ENCODE measurements at places on chromosomes 6 and 20.

DNA sequence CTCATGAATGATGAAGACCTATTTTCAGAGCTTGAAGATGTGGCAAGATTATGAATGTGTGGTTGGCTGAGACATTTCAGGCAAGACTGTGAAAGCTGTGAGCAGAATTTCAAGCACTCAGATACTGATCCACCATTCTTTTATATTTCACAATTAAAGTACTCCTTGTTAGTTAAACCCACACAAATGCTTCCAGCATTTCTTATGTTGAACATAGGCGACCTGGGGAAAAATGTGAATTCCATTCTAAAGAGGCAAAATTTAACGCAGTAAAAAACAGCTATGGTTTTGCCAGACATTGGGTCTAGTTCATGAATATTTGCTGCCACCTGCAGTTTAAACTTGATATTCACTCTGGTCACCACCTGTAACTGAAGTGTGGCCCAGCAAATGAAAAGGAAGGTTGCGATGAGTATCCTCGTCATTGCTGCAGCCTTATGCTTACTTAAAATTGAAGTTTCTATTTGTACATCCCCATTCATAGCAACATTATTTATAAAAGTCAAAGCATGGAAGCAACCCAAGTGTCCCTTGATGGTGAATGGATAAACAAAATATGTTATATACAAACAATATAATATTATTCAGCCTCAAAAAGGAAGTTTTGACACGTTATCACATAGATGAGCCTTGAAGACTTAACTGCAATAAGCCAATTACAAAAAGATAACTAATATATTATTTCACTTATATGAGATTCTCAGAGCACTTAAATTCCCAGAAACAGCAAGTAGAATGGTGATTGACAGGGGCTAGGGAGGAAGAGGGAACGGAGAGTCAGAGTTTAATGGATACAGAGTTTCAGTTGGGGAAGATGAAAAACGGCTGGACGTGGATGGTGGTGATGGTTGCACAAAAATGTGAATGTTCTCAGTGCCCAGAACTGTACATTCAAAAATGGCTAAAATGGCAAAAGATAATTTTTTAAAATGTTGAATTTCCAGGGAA, 32.4 kb upstream of the FAM184A start:
- DNase-seq: peak; percentile 34

DNA sequence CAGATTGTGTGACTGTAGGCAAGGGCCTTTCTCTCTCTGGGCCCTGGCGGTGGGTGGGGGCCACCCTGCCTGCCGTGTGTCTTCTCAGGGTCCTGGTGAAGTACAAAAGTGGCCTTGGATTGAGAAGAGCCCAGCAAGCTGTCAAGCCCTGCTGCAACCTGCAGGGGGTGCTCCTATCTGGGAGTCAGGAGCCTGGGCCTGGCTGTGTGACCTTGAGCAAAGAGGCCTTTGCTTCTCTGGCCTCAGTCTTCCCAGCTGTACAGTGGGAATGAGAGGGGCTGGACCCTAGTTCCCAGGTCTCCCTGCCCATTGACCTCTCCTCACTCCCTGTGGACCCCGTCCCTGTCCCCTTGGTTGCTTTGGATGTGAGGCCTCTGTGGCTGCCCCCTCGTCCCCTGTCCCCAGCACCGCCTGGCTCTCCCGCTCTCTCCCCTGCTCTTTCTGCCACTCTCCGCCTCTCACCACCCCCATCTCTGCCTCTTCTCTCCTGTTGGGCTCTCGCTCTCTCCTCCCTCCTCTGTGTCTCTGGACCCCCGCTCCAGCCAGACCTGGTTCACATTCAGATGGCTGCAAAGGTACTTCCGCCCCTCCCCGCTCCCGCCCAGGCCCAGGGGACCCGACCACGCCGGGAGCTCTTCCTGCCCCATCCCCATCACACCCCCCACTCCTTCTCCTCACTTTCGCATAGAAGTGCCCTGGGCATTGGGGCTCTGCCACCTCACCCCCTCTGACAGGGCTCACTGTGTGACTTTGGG, 46.7 kb downstream of the SRC start:
- no peak for DNase-seq

GRCh38 chr6:165664559-165665383, 1.7 kb upstream of the PDE10A start:
- no peak for DNase-seq

DNA sequence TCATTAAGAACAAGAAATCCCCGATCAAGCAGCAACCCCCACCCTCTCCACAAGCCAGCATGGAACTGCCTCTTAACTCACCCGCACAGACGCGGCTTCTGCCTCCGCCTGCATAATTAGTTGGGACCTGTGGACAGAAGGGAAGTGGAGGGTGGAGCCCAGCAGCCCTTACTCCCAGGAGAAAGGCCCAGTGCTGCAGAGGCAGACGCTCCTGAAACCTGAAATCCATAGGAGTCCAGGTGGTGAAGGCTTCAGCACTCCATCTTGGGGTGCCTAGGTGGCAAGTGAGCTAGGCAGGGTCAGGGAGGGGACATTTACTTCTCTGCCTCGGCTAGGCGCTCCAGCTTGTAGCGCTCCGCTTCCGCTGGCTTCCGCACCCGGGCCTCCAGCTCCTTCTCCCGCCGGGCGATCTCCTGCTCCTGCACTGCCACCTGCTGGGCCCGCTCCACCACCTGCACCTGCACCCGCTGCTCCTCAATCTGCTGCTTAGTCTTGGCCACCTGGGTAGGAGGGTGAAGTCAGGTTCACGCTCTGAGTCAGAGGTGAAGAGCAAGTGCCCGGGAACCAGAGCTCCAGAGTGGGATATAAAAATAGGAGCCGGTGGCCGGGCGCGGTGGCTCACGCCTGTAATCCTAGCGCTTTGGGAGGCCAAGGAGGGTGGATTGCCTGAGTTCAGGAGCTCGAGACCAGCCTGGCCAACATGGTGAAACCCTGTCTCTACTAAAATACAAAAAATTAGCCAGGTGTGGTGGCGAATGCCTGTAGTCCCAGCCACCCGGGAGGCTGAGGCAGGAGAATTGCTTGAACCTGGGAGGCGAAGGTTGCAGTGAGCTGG, 10.7 kb downstream of the TUBB start:
- DNase-seq: peak; percentile 78

DNA sequence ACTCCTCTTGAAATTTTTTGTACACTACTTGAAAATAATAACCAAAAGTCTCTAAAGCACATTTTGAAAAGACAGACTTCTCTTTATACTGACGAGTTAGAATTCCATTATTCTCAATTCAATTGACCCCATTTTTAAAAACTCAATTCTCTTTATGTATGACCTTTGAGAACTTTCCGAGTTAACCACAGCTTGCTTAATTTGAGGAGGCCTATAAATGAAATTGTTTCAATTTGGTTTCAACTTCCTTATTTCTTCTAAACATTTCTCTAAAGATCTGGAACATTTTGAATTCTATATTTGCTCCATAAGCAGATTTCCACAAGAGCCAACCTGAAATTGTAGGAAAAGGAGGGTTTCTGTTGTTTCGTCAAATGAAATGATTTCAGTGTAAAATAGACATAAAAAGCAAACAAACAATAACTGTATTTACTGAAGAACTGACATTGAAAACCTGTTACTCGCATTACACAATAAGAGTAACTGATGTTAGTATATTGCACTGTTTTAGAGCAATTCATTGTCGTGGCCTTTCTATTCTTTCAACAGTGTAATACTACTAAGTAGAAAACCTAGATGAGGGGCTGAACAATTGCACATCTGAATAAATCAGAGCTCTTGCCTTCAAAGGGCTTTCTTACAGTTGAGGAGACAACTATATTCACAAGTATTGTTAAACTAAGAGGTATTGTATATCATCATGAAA, 223.6 kb downstream of the HIVEP2 start:
- no peak for DNase-seq

DNA sequence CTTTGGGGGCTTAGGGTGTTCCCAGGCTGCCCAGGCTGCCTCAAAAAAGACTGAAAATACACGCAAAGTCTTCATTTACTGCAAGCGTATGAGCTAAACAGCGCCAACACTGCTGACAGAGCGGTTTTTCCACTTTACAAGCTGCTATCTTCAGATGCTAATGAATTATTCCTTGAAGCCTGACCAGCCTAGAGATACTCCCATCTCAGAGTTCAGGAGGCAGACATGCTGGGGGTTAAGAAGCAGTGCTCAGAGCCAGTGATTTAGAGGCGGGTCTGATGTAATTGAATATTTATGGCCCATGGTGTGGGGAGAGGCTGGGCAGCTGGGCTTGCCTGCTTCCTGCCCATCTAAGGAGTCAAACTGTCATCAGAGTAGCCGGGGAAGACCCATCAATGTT, 241.4 kb downstream of the SLC24A3 start:
- DNase-seq: no peak

DNA sequence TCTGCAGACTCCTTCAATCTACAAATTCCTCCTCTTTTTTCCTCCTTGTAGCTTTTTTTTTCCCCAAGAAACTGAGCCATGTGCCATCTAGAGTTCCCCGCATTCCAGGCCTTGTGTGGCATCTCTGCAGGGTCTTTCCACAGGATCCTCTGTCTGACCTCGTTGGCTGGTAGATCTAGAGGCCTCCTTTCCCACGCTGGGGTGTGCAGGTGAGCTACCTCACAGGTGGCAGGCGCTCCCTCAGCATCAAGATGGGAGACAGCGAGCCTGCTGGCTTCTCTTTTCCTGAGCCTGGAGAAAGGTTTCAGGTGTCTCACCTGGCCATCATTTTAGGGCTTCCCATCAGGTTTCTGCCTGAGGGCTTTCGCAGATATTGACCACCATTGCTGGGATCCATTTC, 9.6 kb upstream of the NELFCD start:
- no peak for DNase-seq

- no peak for DNase-seq
These were observed 56.3 kb downstream of the TSHZ2 start for GRCh38 chr20:53028337-53029007.

- no peak for DNase-seq
These were observed 5.5 kb downstream of the COL9A3 start for GRCh38 chr20:62822239-62822787.

DNA sequence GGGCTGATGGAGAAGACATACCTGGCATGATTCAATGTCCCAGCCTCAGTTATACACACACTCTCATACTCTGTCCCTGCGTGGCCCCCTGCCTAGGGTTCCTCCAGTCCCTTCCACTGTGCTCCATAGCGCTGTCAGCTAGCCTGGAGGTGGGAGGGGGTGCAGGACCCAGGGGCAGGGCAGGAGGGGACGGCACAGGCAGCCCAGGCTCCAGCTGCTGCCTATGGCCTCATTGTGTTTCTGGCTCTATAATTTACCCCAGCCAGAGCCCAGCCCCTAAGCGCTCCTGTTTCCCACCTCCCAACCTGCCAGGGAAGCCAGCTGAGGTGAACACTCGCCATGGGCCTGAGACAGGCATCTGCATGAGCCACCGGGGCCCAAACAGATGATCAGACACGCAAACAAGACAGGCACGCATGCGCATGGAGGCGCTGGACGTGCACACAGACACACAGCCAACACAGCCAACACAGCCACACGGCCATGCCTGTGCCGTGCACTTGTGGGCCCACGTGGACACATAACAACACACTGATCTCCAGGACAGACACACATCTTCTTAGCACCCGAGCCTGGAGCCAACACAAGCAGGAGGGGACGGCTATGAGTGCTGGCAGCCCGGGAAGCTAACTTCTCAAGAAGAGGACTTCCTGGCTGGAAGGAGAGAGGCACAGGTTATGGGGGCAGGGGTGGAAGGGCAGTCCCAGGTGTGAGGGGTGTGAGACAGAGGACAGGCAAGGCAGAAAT, 124.9 kb downstream of the GRM4 start:
- no peak for DNase-seq

GRCh38 chr6:138473144-138473543, 26.1 kb downstream of the NHSL1 start:
- no peak for DNase-seq
